Fibroblast of skin of left biceps (primary cell): ENCODE measurements at places on chromosomes 1 and 21.

DNA sequence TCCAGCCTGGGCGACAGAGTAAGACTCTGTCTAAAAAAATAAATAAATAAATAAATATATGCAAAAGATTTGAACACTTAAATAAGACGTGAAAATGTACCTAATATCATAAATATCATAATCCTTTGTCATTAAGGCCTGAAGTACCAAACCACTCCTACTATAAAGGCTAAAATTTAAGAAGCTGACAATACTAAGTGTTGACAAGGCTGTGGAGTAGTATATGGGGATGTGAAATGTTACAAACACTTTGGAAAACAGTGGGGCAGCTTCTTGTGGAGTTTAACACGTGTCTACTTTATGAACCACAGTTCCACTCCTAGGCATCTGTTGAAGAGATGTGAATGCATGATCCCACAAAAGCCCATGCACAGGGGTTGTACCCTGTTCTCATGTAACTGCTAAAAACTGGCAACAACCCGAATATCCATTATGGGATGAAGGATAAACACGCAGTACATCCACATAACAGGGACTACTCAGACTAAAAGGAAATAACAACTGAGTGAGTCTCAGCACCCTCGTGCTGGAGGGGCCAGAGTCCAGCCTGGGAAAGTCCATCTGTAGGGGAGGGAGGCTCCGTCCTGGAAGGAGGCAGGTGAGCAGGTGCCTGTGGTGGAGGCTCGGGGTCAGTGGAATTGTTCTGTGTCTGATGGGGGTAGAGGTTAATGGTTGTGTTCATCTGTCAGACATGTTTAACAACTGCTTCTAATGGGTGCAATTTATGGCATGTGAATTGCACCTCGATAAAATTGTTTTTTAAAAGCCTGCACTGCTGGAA lies 6.7 kb upstream of the SLC19A1 start:
- DNase-seq, result no peak

GRCh38 chr1:242224461-242224860 lies 225.6 kb upstream of the MAP1LC3C start:
- no peak for DNase-seq

- no peak for DNase-seq
Measured at GRCh38 chr1:104648269-104648691, 898.6 kb downstream of the AMY1C start.

DNA sequence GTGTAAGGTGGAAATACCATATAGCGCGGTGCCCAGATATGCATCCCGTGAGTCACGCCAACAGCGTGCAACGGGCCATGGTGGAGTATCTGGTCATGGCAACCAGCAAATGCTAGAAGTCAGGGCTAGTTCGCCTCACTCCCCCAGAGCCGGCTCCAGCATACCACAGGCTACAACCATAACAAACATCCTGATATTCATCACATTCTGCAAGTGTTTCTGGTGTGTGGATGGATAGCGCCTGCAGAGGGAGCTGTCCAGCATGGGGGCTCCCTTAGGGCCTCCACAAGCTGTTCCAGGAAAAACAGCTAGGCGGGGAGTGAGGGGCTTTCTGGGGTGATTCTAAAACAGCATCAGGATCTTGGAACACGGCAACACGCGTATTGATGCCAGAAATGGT lies 6.8 kb downstream of the C1orf198 start:
- DNase-seq, result no peak

DNA sequence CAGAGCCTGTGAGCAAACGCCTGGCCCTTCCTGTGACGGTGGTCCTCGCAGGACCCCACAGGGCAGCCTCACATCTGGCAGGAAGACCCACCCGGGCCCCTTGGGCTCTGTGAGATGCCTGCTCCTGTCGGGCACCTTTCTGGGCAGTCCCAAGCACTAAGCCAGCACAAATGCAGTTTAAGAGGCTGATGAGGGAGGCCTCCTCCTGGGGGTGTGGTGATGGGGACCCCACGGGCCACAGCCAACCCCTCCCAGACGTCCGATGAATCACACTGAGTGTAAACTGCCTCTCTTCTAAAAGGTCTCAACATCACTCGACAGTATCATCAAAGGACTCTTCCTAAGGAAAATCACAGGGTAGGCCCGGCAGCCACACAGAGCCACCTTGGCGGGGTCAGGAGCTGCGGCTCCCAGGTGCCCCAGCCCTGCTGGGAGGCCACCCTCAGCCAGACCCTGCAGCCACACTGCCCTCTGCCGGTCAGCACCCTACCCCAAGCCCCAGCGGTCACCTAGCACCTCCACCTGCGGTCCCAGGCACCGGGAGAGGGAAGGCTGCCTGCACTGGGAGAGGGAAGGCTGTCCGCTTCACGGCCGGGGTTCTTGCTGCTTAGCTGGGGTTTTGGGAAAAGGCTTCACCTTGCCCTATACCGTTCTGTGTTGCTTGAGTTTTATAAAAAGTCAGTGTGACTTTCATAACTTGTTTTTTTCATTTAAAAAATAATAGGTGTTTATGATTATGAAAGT lies 3.9 kb upstream of the PRKCZ start:
- no peak for DNase-seq

- DNase-seq, result no peak
Measured at GRCh38 chr1:98045211-98045766, 124.5 kb upstream of the DPYD start.

DNA sequence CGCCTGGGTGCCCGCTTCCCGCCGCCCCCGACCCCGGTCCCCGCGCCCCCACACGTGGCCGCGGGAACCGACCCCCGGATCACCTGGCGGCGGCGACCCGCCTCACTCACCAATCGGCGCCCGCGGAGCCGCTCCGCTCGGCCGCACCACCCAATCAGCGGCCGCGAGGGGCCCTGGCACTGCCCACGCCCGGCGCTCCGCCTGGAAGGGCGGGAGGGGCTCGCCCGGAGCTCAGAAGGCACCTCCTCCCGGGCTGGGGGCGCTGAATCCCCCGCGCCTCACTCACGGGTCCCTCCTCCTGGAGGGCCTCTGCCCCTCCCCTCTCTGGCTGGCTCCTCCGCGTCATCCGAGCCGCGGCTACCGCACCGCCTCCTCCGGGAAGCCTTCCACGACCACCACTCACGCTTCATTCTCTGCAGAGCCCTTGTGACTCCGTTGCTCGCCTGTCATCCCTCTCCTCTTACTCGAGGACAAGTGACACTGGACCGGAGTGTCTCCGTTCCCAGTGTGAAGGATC lies 374 bp downstream of the SH2D5 start:
- no peak for DNase-seq

DNA sequence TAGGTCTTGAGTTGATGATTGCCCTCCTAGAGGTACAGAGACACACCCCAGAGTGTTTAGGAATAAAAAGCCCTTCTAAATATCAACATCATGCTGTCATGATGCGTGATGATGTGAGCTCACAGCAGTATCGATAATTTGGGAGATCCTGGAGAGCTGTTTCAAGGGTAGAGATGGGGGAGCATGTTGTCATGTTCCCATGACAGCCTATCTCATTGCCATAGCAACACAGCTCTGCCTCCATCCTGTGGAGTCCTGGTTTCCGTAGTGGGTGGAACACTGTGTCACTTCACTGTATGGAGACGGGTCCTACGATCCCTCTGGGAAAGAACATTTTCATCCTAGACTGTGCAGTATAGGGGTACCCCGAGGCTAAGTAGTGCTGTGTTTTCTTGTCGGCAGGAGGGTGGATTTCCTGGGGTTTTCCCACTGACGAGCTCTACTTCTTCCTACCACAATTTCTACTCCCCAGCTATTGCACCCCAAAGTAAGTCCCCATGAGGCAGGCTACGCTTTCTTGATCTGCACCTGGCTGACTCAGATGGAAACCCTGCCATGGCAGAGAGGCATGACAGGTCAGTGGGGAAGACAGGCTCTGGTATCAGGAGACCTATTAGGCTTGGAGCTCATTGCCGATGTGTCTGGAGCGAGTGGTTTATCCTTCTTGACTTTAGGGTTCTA lies 7.2 kb downstream of the KISS1 start:
- DNase-seq, result no peak

DNA sequence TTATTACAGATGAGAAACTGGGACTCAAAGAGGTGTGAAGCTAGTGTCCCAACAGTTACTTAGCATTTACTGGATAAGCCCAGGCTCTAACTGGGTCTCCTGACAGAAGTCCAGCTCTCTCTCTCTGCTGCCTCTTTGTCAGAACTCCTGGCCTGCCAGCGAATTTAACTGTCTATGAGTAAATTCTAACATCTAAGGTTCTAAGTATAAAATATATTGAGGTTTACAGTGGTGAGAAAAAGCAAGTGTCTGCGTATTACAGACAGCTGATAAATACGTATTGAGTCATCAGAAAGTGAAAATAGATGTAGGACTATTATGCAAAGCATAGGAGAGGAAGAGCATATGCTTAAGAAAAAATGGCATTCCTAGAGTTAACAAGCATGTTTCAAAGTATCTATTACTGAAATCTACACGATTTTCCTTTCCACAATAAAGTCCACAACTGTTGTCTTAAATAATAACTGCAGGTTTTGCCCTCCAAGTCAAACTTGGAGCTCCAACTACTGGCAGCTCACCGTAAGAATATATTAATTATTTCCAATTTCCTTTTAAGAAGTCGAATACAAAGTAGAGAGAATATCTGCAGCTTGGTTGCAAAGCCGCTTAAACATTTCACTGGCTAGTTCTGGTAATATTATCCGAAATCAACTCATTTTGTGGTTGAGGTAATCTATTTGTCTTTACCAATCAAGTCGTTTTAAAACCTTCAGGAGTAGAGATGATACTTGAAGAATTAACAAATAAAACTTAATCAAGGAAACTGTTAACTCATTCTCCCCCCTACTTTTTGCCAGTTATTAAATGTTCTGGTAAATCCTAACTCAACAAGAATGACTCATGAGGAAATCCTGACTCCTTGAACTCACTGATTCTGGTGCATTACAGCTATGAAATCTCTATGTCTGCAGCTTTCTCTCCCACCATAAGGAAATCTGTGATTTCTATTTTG lies 1.4 kb upstream of the RGS2 start:
- DNase-seq, result no peak

- DNase-seq, result no peak
Measured at GRCh38 chr21:41446586-41446985, 20.5 kb downstream of the MX1 start.

GRCh38 chr21:46606427-46606813 lies 1.5 kb upstream of the S100B start:
- DNase-seq, result no peak

DNA sequence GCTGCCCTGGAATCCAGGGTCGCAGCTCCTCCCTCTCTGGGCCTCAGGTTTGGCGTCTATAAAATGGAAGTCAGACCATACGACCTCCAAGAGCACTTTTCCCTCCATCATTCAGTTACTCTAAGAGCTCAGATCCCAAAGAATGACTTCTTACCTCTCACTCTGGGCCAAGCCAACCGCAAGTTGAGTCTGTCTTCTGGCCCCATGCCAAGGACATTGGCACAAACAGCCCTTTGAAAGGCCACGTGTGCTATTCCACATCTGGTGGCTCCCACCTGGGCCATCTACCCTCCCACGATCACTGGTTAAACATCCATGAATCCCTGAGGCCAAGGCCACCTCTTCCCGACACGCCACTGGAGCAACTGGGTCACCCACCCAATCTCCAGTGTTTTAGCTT lies 12.4 kb downstream of the SLC2A7 start:
- DNase-seq, result no peak

- DNase-seq, result no peak
Measured at GRCh38 chr1:234647758-234648157, 37.8 kb upstream of the IRF2BP2 start.

DNA sequence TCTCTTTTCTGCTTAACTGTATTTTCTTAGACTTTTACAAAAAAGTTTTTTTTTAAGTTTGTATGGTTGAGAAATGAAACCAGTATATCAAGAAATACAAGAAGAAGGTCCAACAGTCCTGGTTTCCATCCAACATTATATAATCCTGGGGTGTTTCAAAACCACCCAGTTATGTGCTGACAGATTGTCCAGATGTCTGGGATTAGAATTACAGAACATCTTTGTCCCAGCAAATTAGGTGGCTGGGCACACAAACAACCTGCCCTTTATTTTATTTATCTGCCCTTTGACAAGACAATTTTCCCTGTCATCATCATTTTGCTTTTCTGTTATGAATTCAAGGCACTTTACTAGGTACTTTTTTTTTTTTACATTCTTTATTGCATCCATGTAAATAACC lies 622.1 kb downstream of the PLPP3 start:
- DNase-seq, result no peak

- no peak for DNase-seq
Measured at GRCh38 chr1:192530254-192530653, 45.3 kb upstream of the RGS1 start.

GRCh38 chr1:205124726-205125125 lies 2.9 kb upstream of the RBBP5 start:
- DNase-seq, result no peak

DNA sequence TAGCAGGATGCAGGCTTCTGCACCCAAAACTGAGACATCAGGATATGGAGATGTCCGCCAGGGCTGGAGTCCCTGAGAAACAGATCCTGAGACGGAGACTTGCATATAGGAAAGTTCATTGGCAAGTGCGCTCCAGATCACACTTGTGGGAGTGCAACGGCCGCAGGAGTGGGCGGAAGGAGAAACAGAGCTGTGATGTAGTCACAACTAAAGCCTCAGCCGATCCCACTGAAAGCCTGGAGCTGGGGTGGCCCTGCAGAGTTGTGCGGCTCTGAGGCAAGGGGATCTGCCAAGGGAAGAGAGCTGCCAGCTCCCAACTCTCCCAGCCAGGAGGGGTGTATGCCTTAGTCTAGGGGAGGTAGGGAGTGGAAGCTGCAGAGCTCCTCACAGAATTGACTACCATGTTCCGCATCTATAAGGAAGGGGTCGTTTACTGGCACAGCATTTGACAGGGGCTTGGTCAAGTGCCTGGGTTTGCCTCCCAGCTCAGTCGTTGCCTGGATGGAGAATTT lies 42.1 kb upstream of the PLA2G2C start:
- DNase-seq, result no peak

DNA sequence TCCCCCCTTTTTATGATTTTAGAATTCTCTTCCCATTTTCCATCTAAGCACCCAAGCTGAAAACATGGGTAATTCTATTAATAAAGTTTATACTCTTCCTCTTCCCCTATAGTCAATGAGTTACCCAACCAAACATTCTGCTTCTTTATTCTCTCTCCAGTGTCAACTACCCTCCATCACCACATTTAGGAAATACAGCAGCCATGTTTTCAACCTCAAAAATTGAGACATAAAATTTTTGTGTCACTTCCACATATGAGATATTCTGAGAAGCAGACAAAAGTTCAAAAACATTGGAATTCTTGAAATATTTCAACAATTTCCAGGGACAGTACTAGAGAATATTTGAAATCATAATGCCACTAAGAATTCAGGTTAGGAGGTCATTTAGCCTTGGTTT lies 64.8 kb upstream of the ATP1A1 start:
- DNase-seq, result no peak

GRCh38 chr1:3869751-3870301 lies 12.6 kb downstream of the DFFB start:
- DNase-seq, result no peak
